ENCODE measurements at places on chromosomes 2 and 18.

GRCh38 chr2:149307014-149307413 is 23.4 kb upstream of the LYPD6 start:
- DNase-seq: no peak

DNA sequence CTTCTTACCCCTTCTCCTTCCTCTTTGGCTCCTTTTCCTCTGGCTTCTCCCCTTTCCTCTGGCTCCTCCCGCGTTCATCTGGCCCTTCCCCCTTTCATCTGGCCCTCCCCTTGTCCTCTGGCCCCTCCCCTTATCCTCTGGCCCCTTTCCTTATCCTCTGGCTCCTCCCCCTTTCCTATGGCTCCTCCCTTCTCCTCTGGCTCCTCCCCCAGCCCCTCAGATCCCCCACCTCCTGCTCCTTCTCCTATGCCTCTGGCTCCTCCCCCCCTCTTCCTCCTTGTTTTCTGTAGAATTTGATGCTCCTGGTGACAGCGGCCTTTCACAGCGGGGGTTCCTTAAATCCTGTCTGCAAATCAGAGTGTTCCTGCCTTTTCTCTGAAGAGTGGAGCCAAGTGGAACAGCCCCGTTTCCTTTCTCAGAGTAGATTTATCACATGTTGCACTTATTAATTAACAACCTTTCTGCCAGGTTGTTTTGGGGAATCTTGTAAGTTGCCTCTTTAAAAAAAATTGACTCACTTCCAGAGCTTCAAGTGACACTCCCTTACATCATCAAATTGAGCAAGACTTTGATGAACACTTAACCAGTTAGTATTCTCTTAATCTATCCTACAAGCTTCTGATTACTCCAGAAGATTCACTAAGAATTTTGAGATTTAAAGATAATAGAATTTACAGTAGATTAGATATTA is 27.9 kb downstream of the FABP1 start:
- no peak for DNase-seq

DNA sequence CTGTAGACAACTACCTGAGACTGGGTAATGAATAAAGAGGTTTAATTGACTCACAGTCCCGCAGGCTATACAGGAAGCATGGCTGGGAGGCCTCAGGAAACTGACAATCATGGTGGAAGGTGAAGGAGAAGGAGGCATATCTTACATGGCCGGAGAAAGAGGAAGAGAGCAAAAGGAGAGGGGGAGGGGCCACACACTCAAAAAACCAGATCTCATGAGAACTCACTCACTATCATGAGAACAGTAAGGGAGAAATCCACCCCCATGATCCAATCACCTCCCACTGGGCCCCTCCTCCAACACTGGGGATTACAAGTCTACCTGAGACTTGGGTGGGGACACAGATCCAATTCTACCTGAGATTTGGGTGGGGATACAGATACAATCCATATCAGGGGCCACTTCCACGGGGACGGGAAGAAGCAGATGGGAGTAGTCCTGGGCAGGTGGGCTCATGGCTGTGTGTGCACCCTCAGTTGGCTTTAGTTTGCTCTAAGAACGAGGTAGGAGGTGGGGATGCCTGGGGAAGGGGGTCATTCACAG is 9.9 kb downstream of the MAB21L4 start:
- no peak for DNase-seq

DNA sequence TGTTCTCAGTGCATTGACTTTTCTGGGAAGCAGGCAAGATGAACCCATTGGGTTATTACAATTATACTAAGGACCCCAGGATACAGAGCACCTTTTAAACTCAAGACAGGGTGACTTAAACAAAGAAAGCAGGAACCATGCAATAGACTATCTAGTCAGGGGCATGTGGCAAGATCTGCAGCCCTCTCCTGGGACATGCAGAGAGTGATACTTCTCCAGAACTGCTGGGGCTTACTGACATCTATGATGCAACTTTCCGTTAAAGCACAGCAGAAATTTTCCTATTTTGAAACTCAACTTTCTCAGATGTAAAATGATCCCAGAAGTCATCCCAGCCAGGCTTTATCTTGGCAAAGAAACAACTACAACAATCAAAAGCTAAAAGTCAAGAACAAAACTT is 162.2 kb upstream of the HNMT start:
- no peak for DNase-seq

- no peak for DNase-seq
Measured at GRCh38 chr2:205869439-205869838, 187.1 kb downstream of the NRP2 start.

GRCh38 chr2:218010984-218011652 is 8.3 kb upstream of the TNS1 start:
- no peak for DNase-seq

All from NCI-H187 treated with DMSO at 0.1 percent for 48 hours (cell line).